Mesendoderm (in vitro differentiated cells): ENCODE measurements at places on chromosomes 7 and 10.

DNA sequence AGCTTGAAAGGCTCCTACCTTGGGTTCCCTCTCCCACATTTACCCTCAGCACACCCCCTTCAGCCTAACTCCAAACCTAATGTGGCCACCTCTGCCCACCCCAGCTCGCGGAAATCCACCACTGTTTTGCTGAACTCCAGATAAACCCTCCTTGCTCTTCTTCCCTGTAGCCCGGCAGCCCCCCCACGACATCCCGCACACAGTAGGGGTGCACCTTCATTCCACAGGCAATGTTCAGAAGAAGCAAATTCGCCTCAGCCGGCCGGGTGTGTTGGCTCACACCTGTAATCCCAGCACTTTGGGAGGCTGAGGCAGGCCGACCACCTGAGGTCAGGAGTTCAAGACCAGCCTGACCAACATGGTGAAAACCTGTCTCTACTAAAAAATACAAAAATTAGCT lies 17.4 kb downstream of the CTBP2 start:
- no peak for DNase-seq

- no peak for DNase-seq
Observed at GRCh38 chr10:47165711-47166404, 134.1 kb upstream of the GDF10 start.

GRCh38 chr10:88989824-88990383 lies 694 bp upstream of the FAS start:
- DNase-seq = no peak

DNA sequence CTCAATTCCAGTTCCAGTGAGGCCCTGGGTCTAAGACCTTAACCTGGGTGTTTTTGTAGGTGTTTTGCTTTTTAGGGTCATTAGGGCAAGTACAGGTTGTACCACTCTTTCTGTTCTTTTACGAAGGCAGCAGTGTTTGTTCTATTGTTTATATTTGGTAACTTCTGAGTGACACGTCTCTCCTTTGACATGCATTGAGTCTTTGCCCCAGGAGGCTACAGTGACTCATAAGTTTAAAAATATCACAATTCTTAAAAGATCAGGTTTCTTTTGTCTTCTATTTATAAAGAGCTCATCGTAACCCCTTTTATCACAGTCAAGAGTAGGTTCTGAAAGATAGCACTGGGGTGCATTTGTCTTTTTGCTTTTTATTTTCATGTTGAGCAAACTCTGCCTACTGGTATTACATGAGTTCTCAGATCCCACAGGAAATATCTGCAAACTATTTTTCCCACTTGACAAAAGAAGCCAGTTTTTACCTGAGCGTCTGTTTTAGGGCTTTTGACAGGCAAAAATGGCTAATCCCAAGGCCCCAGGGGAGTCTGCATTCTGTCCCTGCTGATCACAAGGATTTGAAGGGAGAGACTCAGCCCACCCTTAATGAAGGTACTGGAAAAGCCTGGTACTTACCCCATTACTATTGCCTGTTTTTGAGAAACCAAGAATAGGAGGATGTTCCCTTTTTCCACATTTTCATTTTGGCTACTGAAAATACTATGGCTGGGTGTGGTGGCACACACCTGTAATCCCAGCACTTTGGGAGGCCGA lies 7.9 kb downstream of the NUDT13 start:
- DNase-seq = peak; percentile 4

DNA sequence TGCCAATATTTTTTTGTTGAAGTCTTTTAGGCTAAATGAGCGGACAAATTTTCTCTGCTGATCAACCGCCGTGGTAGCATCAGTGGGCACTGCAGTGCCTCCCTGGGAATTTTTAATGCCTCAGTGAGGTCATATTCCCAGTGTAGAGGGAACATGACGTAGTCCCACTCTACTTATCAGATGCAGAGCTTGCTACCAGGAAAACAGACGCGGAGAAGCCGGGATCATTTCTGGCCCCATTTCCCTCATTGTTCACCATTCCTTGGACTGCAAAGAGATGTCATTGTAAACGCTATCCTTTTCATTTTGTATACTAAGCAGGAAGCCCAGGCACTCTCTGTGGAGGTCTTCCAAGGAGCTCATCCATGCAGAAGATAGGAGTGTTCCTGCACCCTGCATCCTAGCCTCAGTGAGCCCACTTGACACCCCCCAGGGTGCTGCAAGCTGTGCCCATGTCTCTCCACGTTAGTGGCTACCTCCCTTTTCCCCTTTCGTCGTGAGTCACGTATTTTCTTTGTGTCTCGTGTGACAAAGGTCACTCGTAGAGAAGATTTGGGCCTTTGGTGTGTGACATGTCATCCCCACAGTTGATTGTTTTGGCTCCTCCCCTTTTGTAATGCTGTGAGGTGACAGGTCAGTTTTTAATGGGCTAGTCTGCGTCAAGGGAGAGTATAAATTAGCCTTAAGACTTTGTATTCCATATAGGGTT lies 145.5 kb downstream of the TCF7L2 start:
- no peak for DNase-seq

GRCh38 chr7:40047661-40048060 lies 86.8 kb downstream of the MPLKIP start:
- no peak for DNase-seq

DNA sequence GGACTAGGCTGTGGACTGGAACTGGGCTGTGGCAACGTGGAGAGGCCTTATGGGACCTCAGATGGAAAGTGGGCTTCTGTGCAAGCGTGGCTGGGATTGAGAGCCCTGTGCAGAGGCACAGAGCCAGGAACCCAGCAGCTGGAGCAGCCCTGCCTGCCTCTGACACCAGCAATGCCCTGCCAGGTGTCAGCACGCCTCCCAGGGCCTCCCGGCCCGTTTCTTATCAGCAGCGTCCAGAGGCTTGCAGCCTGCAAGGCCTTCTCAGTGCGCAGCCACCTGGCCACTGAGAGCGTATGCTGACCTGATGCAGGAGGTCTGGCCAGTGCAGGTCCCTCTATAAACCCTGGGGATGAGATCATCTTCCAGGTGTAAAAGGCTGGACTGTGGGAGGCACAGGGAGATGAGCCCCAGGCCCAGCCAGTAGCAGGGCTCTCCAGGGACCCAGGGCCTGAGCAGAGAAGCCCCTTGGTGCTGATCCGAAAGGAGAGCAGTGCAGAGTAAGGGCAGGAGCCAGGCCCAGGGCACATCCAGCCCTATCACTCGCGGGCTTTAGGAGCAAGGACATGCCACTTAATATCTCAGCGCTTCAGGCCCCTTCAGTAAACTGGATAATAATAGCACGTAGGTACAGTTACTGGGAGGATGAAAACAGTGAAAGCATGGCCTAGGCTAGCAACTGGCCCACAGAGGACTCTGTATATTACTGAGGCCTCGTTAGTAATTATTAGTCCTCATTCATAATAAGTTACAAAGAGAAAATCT lies 38.8 kb upstream of the ANTXRL start:
- DNase-seq = no peak

GRCh38 chr10:77524281-77524711 lies 113.3 kb downstream of the KCNMA1 start:
- peak; percentile 72 for DNase-seq

- DNase-seq = peak; percentile 61
Observed at GRCh38 chr7:112383671-112384417, 66.4 kb upstream of the IFRD1 start.

DNA sequence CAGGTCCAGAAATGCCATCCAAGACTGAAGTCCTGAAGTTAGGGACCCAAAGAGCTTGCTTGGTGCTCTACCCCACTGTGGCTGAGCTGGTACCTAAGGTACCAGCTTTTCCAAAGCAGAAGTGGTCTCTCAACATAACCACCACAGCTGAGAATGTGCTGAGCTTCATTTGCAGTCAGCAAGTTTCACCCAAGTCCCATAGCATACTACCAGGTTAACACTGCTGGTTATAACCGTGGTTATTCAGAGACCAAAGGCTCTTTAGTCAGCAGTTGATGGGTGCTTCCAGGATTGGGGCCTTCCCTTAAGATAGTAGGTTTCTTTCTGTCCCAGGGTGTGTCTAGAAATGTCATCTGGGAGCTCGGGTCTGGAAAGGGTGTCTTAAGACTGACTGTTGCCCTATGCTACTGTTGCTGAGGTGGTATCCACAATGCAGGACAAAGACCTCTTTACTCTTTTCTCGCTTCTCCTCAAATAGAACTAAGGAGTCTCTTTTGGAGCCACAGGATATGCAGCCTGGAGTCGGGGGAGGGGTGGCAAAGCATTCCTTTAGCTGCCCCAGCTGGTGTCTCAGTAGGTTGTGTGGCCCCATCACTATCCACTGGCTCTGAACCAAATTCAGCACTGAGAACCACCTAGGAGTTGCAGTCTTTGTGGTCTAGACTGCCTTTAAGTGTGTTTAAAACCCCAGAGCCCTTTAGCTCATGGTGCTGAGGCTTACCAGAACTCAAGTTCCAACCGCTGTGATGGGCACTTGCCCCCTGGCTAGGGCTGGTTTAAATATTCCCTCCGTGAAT lies 354.9 kb upstream of the SEMA3C start:
- DNase-seq = peak; percentile 31

DNA sequence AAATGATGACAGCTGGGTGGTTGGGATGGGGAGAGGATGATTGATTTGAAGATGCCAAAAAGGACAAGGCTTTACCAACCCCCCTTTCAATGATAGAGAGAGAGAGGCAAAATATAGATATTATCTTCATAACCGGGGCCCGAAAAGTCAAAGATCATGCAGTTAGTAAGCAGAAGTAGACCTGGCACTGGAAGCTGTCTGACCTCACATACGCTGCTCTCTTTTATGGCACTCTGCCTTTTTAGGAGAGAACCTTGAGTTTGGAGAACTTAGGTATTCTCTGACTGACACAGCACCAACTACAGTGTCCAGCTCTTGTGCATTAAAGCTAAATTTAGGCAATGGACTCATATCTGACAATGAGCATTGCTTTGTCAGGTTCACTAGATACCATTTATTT lies 30.7 kb downstream of the CNNM2 start:
- DNase-seq = no peak

- no peak for DNase-seq
Observed at GRCh38 chr7:130950741-130951140, 216.7 kb upstream of the KLF14 start.

DNA sequence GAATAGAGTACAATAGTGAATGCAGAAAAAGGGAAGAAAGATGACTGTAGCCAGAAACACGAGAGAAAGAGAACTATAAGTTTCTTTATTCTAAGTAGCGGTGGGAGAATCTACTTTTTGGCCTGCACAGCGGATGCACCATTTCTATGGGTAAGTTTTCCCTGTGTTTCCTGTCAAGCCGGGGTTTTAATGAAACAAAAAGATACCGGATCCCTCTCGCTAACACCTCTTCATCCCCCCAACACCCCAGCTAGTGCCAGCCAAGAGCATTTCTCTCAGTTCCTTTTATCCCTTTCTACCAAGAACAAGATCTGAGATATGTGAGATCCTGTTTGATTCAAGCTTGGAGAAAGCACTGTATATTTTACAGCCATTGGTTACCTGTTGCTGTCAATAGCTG lies 14.7 kb downstream of the PTPRZ1 start:
- no peak for DNase-seq

DNA sequence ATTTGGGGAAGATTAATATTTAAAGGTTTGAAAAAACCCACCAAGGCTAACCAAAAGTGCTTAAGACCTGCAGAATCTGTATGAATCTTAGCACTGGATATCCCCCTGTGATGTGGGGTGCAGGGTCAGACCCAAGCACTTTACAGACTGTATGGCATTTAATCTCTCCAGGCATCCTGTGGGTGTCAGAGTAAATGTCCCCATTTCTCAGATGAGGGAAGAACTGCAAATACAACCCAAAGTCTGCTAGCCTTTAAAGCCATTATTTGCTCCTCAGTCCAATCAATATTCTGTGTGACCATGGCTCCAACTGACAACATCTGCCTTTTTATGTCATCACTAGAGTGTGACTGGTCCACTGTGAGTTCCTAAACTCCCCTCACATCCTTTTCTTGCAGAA lies 10.0 kb upstream of the MBL2 start:
- no peak for DNase-seq

DNA sequence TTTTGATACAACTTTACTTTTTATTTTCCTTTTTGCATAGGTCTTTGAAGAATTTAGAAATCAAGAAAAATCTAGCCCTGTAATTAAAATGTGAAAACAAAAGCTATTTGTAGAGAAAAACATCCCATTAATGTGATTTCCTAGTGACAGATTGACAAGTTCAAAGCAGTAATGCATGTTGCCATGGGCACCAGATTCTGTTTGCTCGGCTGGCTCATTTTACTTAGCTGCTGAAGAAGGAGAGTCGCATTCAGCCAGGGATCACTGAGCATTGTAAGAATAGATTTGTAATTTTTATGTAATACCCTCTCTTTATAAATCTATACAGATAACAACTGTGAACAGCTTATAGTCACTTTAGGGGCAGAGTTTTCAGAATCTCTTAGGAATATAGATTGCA lies 28.5 kb downstream of the DNAJB9 start:
- no peak for DNase-seq

DNA sequence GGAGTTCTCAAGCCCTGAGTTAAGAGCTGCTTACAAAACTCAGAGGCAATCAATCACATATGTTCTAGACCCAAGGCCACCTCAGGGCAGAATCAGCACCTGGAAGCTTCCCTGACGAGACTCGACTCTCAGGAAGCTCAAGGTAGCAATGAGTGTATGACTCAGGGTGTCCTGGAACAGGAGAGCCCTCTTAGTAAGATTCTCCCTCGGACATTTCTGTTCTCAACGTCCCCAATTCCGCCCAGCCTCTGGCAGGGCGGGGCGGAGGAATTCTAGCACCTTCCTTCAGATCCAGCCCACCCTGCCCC lies 39.6 kb upstream of the PROSER2 start:
- DNase-seq = no peak
